Neural progenitor cell (in vitro differentiated cells): ENCODE measurements at places on chromosomes 7 and 10.

DNA sequence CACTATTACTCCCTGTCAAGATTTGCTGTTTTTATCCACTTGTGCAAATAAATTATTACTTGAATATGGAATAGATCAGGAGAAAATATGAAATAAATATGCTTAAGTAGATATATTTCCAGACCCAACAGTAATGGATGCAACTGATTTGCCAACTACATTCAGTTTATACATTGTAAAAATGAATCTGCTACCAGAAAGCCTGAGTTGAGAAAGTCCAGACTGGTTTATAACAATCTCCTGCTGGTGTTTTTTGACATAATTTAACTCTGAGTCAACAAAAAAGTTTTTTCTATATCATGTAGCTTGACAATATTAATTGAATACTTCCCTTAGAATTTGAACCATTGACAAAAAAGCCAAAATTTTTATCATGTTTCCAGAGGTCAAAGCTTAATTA lies 265.8 kb upstream of the SEMA3D start:
- DNase-seq: no peak

DNA sequence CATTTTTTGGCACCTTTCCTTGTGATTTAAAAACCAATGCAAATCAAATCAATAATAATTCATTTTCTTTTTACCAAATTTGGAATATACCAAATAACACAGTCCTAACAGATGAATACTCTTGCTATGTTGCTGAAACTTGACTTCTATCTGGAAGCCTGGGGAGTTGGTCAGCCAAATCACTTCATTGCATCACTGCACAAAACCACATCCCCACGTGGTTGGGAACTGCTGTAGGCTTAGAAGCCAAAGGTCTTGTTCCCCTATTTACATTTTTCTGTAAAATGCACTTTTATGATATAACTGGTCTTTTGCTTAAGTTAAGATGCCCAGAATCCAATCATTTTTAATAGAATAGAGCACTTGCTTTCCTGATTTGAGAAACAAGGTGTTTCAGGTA lies 15.2 kb downstream of the GPR85 start:
- no peak for DNase-seq

DNA sequence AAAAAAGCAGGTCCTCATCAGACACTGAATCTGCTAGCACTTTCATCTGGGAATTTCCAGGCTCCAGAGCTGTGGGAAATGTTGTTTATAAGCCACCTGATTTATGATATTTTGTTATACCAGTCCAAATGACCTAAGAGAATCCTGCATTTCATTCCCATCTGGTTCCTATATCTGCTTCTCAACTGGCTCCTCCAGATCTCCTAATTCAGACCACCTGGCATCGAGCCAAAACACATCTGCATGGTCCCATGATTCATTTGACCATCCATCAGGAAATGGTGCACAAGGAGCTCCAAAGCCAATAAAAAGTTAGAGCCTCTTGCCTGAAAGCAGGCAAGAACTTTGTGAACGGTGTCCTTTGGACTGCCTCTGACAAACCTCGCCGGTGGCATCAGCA lies 108.9 kb downstream of the IPMK start:
- no peak for DNase-seq

- DNase-seq: no peak
These were observed 203.4 kb upstream of the GPR26 start for GRCh38 chr10:123462756-123463155.

GRCh38 chr10:124262234-124262865 lies 156.4 kb downstream of the OAT start:
- no peak for DNase-seq
